Muscle of back (tissue), 13 donors: ENCODE measurements at places on chromosomes 2 and 18. TPM values are rescaled to one million over a fixed set of nuclear protein-coding genes. Genes with fewer than 3 reads are reported as not detected.

DNA sequence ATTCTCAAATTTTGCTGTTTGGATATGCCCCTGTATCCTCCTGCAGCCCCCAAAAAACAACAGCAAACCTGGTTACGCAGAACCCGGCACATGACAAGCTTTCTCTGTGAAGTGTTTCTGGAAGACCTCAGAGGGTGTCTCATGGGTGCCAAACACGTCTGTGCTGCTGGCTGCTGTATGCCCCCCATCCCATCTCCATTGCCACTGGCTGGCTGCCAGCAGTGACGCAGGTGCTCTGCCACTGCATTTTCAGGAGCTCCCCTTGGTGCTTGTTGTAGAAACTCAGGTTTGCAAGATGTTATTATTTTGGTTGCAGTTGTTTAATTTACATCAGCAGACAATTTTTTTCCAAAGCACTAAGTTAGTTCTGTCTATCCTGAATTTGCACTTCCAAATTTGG is 166.4 kb upstream of the FANCL start:
- no peak for DNase-seq

The VWC2L gene
- not detected for polyA plus RNA-seq

DNA sequence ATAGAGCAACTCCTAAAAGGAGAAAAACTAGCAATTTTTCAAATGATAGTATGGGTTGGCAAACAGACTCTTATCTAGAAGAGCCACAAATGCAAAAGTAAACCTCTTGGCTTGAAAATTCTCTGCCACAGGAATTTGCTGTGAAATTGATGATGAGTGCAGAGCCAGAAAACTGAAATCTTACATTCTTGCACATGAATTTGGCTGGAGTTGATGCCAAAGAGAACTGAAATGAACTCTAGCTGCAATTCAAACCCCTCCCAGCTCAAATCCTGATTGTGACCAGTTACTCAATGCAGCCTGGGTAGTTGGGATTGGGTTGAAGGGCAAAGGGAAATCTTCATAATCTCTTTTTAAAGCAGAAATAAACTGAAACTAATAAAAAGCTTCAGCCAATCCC is 266.6 kb downstream of the PDE11A start:
- no peak for DNase-seq

GRCh38 chr18:63258749-63259566 is 60.6 kb downstream of the BCL2 start:
- no peak for DNase-seq

DNA sequence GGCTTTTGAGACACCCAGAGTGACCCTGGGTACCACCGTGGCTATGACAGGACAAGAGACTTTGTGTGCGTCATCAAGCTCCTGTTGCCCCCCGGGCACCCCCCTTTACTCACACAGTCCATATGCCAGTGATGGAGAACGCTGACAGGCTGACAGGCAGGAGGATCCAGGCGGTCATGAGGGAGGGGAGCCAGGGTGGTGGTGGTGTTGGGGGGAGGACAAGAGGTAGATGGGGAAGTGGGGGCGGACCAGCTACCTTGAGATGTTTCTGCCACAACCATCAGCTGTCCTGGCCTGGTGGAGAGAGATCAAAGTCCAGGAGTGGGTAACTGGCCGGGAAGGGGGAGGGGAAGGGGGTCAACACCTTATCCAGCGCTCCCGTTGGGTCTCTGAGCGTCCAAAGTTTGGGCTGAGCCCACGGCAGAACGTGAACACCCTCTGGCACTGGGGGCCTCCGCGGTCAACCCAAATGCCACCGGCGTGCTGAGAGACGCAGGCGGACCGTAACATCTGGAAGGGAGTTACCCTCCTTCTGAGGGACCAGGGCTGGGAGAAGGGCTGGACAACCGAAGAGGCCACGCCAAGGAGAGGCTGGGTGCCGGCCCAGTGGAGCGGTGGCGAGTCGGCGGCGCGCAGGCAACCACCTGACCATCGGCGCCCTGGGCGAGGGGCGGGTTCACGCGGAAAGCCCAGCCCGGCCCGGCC is 575 bp downstream of the TMEM150A start:
- DNase-seq = no peak
